Endothelial cell (in vitro differentiated cells): ENCODE measurements at places on chromosomes 7 and 10.

GRCh38 chr10:22669163-22669711, 45.1 kb downstream of the PIP4K2A start:
- H3K4me3 ChIP-seq = no peak overlapping the region
- no peak for DNase-seq
- H3K36me3 ChIP-seq = no peaks in the 10 kb centered on the region
- H3K4me1 ChIP-seq = peaks cover 54% of the 10 kb centered on the region
- peak overlapping the region; percentile 17 for H3K27ac ChIP-seq
- H3K27me3 ChIP-seq = peaks cover 6% of the 10 kb centered on the region

GRCh38 chr7:81925530-81925929, 155.7 kb upstream of the HGF start:
- no peak overlapping the region for H3K27ac ChIP-seq
- H3K27me3 ChIP-seq = no peaks in the 10 kb centered on the region
- no peak overlapping the region for H3K4me3 ChIP-seq

- DNase-seq = no peak
- no peak overlapping the region for H3K27ac ChIP-seq
- peaks cover 2% of the 10 kb centered on the region for H3K27me3 ChIP-seq
- H3K36me3 ChIP-seq = no peaks in the 10 kb centered on the region
Observed at GRCh38 chr7:138608275-138608674, 92.9 kb downstream of the SVOPL start.

GRCh38 chr7:55192723-55193122, 172.4 kb upstream of the LANCL2 start:
- no peak for DNase-seq
- peaks cover 15% of the 10 kb centered on the region for H3K4me1 ChIP-seq
- no peaks in the 10 kb centered on the region for H3K36me3 ChIP-seq
- H3K4me3 ChIP-seq = no peak overlapping the region

GRCh38 chr7:25727876-25728275, 424.1 kb upstream of the NFE2L3 start:
- H3K27me3 ChIP-seq = no peaks in the 10 kb centered on the region
- H3K27ac ChIP-seq = no peak overlapping the region
- no peak overlapping the region for H3K4me3 ChIP-seq
- H3K36me3 ChIP-seq = no peaks in the 10 kb centered on the region
- H3K4me1 ChIP-seq = no peaks in the 10 kb centered on the region

DNA sequence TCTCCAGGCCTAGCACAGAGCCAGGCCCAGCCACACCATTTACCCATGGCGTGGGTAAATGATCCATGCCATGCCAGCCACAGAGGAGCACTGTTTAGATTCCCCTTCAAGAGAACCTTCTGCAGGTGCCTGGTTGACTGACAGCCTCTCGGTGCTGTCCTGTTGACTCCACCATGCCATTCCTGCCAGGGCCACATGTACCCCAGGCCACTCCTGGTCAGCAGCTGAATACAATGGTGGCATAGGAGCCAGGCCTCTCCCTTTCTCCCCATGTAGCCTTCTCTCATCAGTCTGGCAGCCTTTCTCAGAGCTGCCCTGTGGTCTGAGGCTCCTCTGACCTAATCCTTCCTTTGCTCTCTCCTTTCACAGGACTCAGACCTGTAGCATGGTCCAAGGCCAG, 39.2 kb upstream of the GPAM start:
- DNase-seq = no peak
- no peak overlapping the region for H3K4me3 ChIP-seq
- H3K27me3 ChIP-seq = no peaks in the 10 kb centered on the region
- H3K4me1 ChIP-seq = no peaks in the 10 kb centered on the region
- no peak overlapping the region for H3K27ac ChIP-seq

DNA sequence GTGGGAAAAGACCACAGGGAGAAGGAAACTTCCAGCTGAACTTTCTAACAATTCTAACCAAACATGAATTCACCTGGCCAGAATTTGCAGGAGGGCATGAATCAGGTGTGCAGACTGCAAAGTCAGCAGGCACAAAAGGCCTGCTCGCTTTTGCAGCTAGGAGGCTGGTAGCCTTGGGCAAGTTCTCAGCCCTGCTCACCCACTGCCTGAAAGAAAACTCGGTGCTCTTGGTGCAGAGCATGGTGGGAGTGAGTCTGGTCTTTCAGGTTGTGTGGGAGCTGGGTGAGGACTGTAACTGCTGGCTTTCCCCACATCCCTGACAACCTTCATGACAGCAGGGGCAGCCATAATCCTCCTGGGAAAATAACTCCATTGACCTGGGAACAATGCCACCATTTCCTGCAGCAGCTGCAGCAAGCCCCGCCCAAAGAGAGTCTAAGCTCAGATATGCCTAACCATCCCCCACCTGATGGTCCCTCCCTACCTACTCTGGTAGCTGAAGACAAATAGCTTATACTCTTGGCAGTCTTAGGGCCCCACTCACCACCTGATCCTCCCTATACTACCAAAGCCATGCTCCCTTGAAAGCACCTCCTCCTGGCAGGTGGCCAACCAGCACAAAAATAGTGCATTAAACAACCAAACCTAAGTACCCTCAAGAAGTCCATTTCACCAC, 31.6 kb downstream of the ZNF117 start:
- no peaks in the 10 kb centered on the region for H3K4me1 ChIP-seq
- peaks cover 3% of the 10 kb centered on the region for H3K27me3 ChIP-seq
- H3K27ac ChIP-seq = no peak overlapping the region
- H3K4me3 ChIP-seq = no peak overlapping the region
- peaks cover 5% of the 10 kb centered on the region for H3K36me3 ChIP-seq
- no peak for DNase-seq
